ENCODE measurements at places on chromosomes 3 and 15. TPM values are rescaled to one million over a fixed set of nuclear protein-coding genes. Genes with fewer than 3 reads are reported as not detected.

Gene AMT
- 0.15 TPM for total RNA-seq

Gene COL6A5
- not detected for total RNA-seq

Gene CHST13
- total RNA-seq: not detected

Gene NAALADL2
- 0.13 TPM for total RNA-seq
